ENCODE measurements at places on chromosomes 6 and 20. TPM values are rescaled to one million over a fixed set of nuclear protein-coding genes. Genes with fewer than 3 reads are reported as not detected.

GRCh38 chr6:35580836-35581235 lies 68.1 kb upstream of the TULP1 start:
- DNase-seq, result no peak

CLDN20 gene
- polyA plus RNA-seq, result 0.06 TPM

DNA sequence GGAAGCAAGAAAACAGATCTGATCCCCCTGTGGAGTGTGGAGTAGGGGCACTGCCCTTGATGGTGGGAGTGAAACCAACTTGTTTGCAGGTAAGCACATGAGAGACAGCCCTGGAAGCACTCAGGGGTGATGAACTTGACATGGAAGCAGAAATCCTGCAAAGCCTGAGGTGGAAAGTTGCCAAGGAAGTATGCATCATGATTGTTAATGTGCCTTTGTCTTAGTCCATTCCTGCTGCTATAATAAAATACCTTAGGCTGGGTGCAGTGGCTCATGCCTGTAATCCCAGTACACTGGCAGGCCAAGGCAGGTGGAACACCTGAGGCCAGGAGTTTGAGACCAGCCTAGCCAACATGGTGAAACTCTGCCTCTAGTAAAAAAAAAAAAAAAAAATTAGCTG lies 40.2 kb upstream of the IFNGR1 start:
- no peak for DNase-seq

- DNase-seq, result no peak
Measured at GRCh38 chr6:144581812-144582537, 296.8 kb downstream of the UTRN start.

DNA sequence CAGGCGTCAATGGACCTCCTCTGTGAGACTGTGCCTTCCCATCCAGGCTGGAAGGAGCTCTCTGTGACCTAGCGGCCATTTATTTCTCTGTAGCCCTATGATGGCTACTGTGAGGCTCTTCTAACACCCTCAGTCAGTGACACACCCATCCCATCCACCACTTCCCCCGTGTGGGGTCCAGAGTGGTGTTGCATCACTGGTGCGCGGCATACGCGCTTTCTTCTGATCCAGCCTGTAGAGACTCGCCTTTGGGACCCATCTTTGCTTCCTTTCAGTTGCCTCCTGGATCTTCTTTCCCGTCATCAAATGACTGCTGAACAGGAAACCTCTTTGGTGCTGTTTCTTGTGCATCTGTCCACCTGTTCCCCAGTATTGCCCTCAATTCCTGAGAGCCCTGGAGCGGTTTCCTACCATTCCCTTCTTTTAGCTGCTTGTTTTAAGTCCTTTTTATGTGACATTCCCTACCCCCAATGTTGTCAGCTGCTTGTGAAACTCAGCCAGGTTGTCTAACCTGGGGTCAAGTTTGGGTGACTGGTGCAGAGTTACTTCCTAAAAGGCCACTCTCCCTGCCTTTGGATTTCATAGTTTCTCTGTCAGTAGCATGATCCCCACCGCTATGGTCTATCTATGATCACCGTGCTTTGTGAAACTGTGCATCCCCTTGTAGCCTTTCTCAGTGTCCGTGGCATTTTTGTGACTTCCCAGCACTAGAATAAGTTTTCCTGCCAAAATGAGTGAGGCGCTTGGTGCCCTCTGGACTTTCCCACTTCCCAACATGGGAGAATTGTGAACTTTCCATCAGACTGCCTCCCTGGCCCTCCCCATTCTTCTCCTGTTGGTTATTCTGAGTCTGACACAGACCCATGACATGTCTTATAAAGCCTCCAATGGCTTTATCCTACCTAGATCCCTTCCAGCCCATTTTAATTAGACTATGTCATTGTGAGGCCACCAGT lies 5.7 kb downstream of the PRR3 start:
- DNase-seq, result no peak

DNA sequence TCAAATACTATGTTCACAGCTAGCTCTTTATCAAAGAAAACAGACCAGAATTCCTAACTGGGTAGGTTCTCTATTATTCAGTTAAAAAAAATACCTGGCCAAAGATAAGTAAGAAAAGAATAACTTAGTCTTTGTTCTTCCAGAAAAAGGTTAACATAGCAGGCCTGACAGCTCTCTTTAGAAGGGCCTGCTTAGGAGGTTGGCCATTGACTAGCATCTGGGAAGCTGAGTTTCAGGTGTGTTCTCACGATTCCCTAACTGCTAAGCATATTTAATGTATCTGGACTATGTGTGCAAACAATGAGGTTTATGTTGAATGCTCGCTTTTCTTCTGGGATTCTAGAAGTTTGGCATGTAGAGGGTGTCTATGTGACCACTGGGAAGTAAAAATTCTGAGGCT lies 618.9 kb downstream of the HACE1 start:
- DNase-seq, result no peak

DNA sequence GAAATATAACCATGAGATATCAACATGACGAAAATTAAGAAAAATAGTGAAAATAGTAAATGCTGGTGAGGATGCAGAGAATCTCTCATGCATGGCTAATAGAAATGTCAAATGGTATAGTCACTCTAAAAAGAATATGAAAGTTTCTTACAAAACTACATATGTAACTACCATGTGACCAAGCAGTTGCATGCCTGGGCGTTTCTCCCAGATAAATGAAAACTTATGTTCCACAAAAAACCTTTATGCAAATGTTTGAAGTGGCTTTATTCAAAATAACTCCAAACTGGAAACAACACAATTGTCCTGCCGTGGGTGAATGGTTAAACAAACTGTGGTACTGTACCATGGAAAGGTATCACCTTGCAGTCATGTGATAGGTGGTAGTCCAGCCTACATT lies 112.4 kb downstream of the HDGFL1 start:
- DNase-seq, result no peak

DNA sequence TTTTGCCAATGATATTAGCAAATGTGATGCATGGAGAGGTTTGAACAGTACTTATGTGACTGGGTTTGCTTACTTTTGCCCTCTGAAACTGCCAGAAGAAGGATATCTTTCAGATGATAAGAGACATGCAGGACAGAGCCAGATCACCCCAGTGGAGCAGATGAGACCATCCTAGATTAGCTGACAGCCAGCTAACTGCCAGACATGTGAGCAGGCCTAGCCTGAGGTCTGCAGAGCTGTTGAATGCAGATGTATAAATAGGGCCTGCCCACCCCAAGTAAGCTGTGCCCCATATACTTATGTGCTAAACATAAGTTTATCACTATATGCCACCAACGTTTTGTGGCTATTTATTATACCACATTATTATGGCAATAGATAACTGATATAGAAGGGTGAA lies 5.9 kb downstream of the ZSCAN31 start:
- no peak for DNase-seq

EYS gene
- not detected for polyA plus RNA-seq

GRCh38 chr6:20678831-20679352 lies 144.6 kb downstream of the CDKAL1 start:
- DNase-seq, result no peak

DNA sequence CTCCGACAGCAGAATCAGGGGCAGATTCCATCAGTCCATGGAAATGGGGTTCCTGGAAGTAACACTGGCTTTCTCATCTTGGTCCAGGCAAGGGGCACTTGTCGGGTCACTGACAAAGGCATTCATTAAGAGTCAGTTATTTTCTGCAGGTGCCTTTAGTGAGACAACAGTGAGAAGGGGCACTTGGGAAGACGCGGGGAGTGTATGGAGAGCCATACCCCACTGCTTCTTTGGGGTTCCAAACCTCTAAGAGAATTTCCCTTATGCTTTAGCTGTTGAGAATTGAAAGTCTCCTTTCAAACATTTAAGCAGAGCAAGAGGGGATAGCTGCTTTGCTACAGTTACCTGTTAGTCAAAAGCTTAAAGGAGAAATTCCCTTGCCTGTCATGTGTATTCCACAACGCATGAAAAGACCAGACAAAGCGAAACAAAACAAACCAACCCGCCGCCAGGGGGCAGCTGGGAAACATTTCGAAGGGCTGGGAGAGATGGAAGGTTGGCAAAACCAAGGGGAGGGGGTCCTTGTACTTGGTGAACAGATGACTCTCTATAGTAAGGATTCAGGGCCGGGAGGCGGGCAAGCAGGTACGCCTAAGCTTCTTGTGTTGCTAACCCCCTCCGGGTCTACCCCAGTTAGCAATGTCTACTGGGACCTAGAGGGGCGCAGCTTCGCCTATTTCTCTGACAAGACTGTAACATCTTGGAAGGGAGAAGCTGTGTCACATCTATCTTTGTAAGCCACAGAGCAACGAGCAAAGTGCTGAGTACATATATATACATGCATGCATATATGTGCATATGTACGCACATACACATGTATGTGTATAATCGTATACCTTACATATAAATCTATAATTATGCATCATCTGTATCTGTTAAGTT lies 474.9 kb upstream of the AGPAT4 start:
- DNase-seq, result peak; percentile 17
